ENCODE measurements at places on chromosomes 1 and 21. TPM values are rescaled to one million over a fixed set of nuclear protein-coding genes. Genes with fewer than 3 reads are reported as not detected.

BECN2 gene
- not detected for total RNA-seq

OR2G6 gene
- total RNA-seq = under 0.01 TPM

SLC16A4 gene
- total RNA-seq = 106 TPM

SPATC1L gene
- total RNA-seq = 5.3 TPM

KCNJ9 gene
- total RNA-seq = not detected

HSF2BP gene
- 4.4 TPM for total RNA-seq
